Stimulated activated effector memory CD8-positive, alpha-beta T cell treated with anti-CD3 and anti-CD28 coated beads, Interleukin-12 subunit alpha, Interleukin-12 subunit beta, amount 100 ng/mL, for 72 hours (primary cell): ENCODE measurements at places on chromosomes 4 and X.
A peak's percentile ranks its signal among the peaks of the same experiment; 100 is the strongest.

DNA sequence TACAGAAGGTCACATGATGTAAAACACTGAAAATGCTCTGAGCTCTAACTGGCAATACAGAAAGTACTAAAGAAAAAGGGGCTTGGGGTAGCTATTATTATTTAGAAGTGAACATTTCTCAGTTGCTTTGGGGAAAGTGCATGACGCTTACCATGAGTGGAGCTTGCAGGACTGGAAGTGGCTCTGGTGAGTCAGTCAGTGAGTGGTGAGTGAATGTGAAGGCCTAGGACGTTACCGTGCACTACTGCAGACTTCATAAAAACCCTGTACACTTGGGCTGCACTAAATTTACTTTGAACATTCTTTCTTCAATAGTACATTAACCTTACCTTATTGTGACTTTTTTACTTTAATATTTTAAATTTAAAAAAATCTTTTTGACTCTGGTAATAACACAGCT, 89.3 kb upstream of the ENPP6 start:
- DNase-seq, result peak; percentile 50

- DNase-seq, result no peak
Measured at GRCh38 chr4:68416591-68416990, 30.7 kb upstream of the TMPRSS11E start.

- DNase-seq, result no peak
Measured at GRCh38 chr4:87872028-87872427, 39.3 kb downstream of the MEPE start.

DNA sequence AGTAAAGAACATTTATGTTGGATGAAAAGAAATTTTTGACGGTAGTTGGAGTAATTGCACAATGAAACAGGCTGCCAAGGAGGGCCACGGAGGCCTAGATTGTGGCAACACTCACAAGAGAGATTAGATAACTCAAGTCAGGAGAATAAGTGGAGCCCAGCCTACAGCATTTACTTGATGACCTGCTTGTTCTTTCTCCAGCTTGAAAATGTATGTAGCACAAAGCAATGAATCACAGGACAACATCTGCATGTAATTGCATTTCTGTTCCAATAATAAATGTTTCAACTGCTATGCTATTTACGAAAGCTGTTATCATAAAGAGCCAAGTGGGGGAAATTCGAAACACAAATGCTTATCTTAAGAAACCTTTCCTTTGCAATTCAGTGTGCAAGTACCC, 221.2 kb upstream of the MID1 start:
- DNase-seq, result no peak

DNA sequence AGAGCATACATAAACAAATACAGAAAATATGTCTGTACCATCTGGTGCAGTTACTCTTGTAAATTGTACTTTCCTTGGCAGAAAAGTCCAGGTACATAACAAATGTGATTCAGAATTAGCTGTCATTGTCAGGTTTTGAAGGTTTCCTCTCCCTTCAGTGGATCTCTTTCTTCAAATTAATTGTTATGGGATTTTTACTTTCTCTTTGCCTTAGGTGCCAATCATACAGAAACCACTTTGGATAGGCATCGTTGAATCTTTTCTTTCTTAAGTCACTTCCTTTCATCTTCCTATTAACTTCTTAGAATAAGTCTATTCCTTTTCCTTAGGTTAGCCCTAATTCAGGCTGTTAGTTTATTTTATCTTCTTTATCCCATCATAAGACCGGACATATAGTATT, 1992.1 kb upstream of the IGFBP7 start:
- DNase-seq, result no peak

GRCh38 chr4:15413623-15414019, 14.2 kb upstream of the C1QTNF7 start:
- no peak for DNase-seq

GRCh38 chrX:130014770-130015169, 32.3 kb downstream of the BCORL1 start:
- no peak for DNase-seq

DNA sequence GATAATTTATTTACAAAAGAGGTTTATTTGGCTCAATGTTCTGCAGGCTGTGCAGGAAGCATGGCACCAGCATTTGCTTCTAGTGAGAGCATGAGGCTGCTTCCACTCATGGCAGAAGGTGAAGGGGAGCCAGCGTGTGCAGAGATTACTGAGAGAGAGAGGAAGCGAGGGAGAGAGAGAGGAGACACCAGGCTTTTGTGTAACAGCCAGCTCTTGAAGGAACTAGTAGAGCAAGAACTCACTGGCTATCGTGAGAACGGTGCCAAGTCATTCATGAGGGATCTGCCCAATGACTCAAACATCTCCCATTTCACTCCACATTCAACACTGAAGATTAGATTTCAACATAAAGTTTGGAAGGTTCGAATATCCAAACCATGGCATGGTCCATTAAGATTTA, 12.7 kb downstream of the GUCY1A1 start:
- no peak for DNase-seq

DNA sequence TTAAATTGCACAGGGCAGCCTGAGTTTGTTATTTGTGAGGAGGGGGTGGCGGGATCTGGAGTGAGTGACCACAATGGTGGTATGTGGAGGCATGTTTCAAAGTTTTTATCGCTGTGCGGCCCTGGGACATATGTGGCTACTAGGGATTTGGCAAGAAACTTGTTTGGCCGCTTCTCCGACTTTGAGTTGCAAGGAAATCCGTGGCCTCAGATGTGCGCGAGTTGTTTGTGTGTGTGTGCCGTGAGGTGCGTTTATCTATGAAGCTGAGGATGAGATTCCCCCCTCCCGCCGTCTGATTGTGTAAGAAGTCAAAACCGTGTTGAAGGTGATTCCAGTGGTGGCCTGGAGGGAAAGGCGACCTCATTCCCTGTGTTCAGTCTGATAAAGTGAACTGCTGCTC, 1.4 kb downstream of the JADE3 start:
- DNase-seq, result no peak

- no peak for DNase-seq
Measured at GRCh38 chr4:107153228-107153627, 117.1 kb upstream of the DKK2 start.

GRCh38 chr4:108244606-108245005, 75.9 kb upstream of the LEF1 start:
- DNase-seq, result no peak

GRCh38 chr4:150581056-150581605, 820 bp upstream of the MAB21L2 start:
- no peak for DNase-seq

DNA sequence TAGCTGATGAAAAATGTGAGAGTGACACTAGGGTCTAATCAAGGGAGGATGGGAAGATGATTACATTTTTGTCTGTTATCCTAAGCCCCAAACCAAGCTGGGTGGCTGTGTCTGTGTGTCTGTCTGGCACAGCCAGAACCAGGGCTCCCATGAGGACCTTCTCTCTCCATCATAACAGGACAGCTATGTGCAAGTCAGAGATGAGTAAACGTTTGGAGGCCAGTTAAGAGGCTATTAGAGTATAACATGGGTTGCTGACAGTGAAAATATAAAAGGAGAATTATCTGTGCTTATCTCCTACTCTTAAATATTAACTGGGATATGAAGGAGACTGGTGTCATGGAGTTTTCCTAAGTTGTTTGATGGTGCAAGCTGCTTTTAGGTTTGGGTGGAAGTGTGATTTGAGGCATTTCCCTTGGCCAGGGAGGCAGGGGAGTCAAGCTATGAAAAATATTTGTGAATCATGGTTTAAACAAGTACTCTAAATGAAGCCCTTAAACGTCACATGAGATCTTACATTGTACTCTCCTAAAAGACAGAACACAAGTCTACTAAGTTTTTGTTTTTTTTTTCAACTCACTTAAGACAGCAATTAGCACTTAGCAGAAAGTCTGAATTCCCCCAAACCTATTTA, 156.2 kb downstream of the ENOX2 start:
- DNase-seq, result no peak

GRCh38 chr4:2948895-2949781, 14.1 kb downstream of the NOP14 start:
- DNase-seq, result no peak

DNA sequence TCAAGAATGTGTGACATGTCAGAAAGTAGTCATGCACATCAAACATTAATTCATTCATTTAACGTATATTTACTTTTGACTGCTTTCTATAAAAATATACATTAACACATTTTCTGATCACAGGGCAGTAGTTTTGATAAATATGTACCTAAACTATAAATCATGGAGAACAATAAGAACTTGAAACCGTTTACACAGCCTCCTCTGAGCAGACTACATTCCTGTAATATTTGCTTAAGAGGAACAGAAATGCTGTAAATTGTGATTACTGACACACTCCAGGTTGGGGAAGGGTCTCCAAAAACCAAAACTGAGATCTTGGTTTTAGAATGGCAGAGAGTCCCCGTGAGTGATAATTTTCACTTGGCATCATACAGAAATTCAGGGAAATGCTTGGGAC, 120.7 kb upstream of the PPARGC1A start:
- DNase-seq, result no peak

- no peak for DNase-seq
Measured at GRCh38 chrX:120739300-120739699, 109.4 kb upstream of the C1GALT1C1 start.

DNA sequence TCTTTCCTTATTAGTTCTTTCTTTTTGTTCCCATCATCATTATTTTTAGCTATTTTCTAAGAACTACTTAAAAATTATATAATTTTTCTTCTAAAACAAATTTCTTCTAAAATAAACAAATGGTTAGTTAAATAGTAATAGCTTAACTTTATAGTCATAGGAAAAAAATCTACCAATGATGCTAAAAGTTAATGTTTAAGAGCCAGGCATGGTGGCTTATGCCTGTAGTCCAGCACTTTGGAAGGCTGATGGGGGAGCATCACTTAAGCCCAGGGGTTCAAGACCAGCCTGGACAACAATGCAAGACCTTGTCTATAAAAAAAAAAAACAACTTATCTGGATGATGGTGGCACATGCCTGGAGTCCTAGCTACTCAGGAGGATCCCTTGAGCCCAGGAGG, 127.1 kb upstream of the ANXA3 start:
- DNase-seq, result no peak

- DNase-seq, result no peak
Measured at GRCh38 chr4:87527431-87528220, 1.6 kb downstream of the SPARCL1 start.

DNA sequence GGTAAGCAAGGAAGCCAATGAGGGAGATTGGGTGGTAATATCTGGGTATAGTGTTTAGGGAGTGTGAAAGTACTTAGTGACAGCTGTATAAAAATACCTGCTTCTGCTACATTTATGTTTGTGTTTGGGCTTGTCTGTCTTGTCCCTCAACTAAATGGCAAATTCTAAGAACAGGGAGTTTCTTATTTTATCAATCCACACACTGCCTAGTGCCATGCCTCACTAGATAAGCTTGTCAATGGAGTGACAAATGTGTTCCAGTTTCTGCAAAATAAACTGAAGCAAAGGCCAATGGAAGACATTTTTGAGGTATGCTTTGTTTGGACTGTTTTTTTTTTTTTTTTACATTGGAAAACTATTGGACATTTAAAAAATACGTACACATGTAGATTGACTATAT, 418.0 kb downstream of the SH2D1A start:
- DNase-seq, result no peak

GRCh38 chr4:121064482-121064881, 7.9 kb downstream of the NDNF start:
- DNase-seq, result no peak

- no peak for DNase-seq
Measured at GRCh38 chrX:39238006-39238405, 436.7 kb downstream of the MID1IP1 start.

DNA sequence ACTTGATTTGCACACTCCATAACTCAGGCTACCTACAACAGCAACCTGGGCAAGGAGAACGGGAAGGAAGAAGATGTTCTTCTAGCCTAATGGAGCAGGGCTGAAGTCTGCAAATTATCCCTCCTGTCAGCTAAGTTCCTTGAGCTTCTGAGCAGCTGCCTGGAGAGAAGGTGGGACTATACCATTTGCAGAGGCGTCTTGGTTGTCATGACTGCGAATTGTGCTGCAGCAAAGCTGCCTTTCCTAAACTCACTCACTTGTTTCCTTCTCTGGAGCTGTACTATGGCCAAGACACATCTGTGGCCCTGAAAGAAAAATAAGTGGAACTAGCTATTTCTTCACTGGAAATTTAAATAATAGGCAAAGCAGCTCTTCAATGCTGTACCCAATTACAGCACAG, 682.4 kb upstream of the GRIA3 start:
- no peak for DNase-seq

- no peak for DNase-seq
Measured at GRCh38 chr4:185859111-185859510, 47.1 kb upstream of the SORBS2 start.

GRCh38 chr4:168619266-168619631, 122.4 kb downstream of the PALLD start:
- DNase-seq, result no peak

DNA sequence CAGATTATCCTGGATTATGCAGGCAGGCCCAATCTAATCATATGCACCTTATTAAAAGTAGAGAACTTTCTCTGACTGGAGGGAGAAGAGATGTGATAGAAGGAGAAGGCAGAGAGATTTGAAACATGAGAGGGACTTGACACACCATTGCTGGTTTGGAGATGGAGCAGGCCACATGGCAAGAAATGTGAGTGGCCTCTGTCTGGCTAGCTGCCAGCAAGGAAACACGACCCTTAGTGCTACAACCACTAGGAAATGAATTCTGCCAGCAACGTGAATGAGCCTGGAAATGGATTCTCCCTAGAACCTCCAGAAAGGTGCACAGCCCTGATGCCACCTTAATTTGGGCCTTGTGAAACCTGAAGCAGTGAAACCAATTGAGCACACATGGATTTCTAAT, 79.5 kb upstream of the MBNL3 start:
- DNase-seq, result no peak

- no peak for DNase-seq
Measured at GRCh38 chr4:170226288-170226687, 136.5 kb upstream of the AADAT start.

DNA sequence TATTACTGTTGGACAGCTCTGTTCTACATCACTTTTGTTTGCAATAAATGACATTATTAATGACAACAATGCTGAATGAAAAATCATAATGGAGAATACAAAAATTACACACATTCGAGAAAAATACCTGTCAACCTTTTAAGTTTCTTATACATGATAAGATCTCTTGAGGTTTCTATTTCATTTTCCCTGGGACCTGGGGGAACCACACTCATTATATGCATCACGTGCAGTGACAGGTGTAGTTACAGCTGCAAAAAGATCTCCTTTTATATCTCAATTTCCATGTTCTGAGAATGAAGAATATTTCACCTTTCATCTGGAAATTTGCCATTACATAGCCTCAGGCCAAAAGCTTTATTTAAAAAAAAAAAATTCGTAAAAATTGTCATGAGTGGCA, 1347.0 kb upstream of the AGA start:
- no peak for DNase-seq

DNA sequence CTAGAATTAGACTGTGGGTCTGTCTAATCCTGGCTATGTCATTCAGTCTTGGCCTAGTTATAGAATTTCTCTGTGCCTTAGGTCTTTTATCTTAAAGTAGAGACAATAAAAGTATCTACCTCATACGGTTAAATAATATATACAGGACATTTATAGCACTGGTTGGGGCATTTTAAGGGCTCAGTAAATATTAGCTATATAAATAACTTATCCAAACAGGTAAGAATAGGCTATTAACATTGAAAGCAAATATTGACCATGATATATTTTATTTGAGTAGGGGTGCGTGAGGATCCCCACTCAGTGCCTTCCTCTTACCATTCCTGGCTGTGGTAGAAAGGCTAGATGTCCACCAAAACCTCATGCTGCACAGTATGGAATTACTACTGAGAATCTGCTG, 47.4 kb downstream of the HSD17B13 start:
- DNase-seq, result no peak

GRCh38 chr4:115259642-115260041, 146.2 kb upstream of the NDST4 start:
- no peak for DNase-seq

GRCh38 chrX:69603566-69604194, 12.2 kb upstream of the EDA start:
- DNase-seq, result no peak
